ENCODE measurements at places on chromosomes 4 and X. TPM values are rescaled to one million over a fixed set of nuclear protein-coding genes. Genes with fewer than 3 reads are reported as not detected.

The TMEM47 gene
- 59.3 TPM for total RNA-seq

The LNX1 gene
- total RNA-seq, result 4.5 TPM

The UGT2A3 gene
- not detected for total RNA-seq

The OTOP1 gene
- not detected for total RNA-seq

The CHRNA9 gene
- not detected for total RNA-seq

The FSTL5 gene
- total RNA-seq, result not detected

The SNX12 gene
- total RNA-seq, result 30.8 TPM

The VCX3B gene
- not detected for total RNA-seq

The USP51 gene
- total RNA-seq, result 2.2 TPM

DNA sequence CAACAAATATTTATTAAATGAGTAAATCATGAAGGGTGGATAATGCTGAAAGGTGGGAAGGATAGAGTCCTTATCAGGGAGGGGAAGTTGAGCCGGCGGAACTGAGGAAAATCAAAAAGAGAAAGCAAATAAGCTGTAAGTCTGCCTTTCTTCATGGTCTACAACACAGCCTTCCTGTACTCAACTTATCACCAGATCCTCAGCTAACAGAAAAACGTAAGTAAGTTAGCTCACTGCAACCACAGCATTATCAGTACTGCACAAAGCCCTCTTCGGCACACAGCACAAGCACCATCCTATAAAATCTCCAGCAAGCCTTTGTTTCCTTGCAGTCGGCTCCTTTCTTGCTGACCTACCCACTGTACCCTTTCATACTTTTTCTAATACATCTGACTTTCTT, 70.3 kb downstream of the CRMP1 start:
- H3K4me1 ChIP-seq, result no peaks in the 10 kb centered on the region
- H3K27ac ChIP-seq, result no peak overlapping the region
- H3K27me3 ChIP-seq, result no peaks in the 10 kb centered on the region
- H3K36me3 ChIP-seq, result peaks cover 16% of the 10 kb centered on the region
- no peak for DNase-seq
- H3K4me3 ChIP-seq, result no peak overlapping the region

- no peaks in the 10 kb centered on the region for H3K36me3 ChIP-seq
- H3K27me3 ChIP-seq, result no peaks in the 10 kb centered on the region
- H3K4me3 ChIP-seq, result no peak overlapping the region
- no peak overlapping the region for H3K27ac ChIP-seq
Observed at GRCh38 chrX:16585486-16586376, 64.2 kb upstream of the S100G start.

- H3K27ac ChIP-seq, result no peak overlapping the region
- H3K36me3 ChIP-seq, result no peaks in the 10 kb centered on the region
- no peaks in the 10 kb centered on the region for H3K4me1 ChIP-seq
- H3K4me3 ChIP-seq, result no peak overlapping the region
- DNase-seq, result no peak
Observed at GRCh38 chrX:30568136-30568535, 9.4 kb downstream of the TASL start.

GRCh38 chrX:51893931-51894696, 691 bp downstream of the MAGED1 start:
- H3K4me1 ChIP-seq, result peaks cover 4% of the 10 kb centered on the region
- peak overlapping the region; percentile 63 for H3K4me3 ChIP-seq
- peaks cover 25% of the 10 kb centered on the region for H3K36me3 ChIP-seq
- DNase-seq, result no peak
- peak overlapping the region; percentile 81 for H3K27ac ChIP-seq

DNA sequence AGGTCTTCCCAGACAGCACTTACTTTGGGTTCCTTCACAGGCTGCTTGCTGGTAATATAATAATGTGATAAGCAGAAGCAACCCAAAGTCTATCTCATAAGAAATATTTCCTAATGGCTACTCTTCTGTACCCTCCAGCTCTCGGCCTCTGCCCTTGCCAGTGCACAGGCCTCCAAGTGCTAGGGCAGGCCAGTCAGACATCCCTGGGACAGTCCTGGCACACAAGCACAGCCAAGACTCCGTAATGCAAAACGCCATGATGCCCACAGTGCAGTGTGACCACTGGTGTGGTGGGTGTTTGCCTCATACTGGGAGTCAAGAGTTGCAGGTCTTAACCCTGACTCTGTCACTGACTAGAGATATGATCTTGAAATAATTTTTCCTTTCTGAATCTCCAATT, 35.1 kb downstream of the RNF150 start:
- H3K27me3 ChIP-seq, result no peaks in the 10 kb centered on the region
- no peak for DNase-seq
- H3K36me3 ChIP-seq, result no peaks in the 10 kb centered on the region
- H3K27ac ChIP-seq, result no peak overlapping the region

DNA sequence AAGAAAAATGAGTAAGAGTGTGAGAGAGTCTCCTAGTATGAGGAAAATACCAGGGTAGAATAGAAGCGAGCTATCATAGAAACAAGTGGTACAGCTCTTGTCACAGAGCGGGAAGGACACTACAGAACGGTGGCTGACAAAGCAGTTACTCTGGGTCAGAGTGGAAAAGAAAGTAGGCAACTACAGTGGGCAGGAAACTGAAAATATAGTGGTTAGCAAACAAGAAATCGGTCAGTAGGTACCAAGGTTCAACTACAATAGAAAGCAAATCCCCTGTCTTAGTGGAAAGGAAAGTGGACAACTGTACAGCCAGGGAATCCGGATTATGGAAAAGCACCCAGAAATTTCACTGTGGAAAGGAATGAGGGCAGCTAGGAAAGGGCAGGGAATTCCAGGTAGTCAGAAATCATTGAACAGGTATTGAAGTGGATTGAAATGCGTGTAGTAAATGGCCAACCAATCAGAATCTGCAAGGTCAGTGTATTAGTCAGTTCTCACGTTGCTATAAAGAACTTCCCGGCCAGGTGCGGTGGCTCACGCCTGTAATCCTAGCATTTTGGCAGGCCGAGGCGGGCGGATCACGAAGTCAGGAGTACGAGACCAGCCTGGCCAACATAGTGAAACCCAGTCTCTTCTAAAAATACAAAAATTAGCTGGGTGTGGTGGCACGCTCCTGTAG, 219.6 kb upstream of the DIAPH2 start:
- no peak for DNase-seq
- no peak overlapping the region for H3K27ac ChIP-seq
- no peaks in the 10 kb centered on the region for H3K27me3 ChIP-seq
- no peak overlapping the region for H3K4me3 ChIP-seq
- no peaks in the 10 kb centered on the region for H3K4me1 ChIP-seq

- DNase-seq, result no peak
- H3K27ac ChIP-seq, result no peak overlapping the region
- no peak overlapping the region for H3K4me3 ChIP-seq
- H3K27me3 ChIP-seq, result no peaks in the 10 kb centered on the region
- H3K4me1 ChIP-seq, result no peaks in the 10 kb centered on the region
- H3K36me3 ChIP-seq, result no peaks in the 10 kb centered on the region
Observed at GRCh38 chr4:184550476-184550875, 76.1 kb upstream of the IRF2 start.

GRCh38 chr4:136112116-136112515, 1420.2 kb downstream of the PCDH18 start:
- no peaks in the 10 kb centered on the region for H3K4me1 ChIP-seq
- no peak for DNase-seq
- H3K36me3 ChIP-seq, result no peaks in the 10 kb centered on the region
- H3K4me3 ChIP-seq, result no peak overlapping the region
- no peaks in the 10 kb centered on the region for H3K27me3 ChIP-seq

DNA sequence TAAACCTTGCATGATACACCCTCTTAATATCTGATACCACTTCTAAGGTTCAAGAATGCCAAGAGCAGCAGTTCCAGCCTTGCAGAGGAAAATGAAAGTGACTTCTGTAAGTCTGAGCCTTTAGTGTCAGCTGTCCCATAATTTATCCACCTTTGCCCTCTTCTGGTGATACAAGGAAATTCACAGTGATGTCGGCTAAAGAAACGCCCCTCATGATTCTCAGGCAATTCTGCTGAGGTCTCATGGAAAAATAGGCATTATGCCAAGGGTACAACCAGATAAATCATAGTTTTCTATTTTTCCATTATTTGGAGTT, 172.2 kb upstream of the CXCL13 start:
- no peak overlapping the region for H3K27ac ChIP-seq
- no peaks in the 10 kb centered on the region for H3K36me3 ChIP-seq
- H3K4me1 ChIP-seq, result no peaks in the 10 kb centered on the region

DNA sequence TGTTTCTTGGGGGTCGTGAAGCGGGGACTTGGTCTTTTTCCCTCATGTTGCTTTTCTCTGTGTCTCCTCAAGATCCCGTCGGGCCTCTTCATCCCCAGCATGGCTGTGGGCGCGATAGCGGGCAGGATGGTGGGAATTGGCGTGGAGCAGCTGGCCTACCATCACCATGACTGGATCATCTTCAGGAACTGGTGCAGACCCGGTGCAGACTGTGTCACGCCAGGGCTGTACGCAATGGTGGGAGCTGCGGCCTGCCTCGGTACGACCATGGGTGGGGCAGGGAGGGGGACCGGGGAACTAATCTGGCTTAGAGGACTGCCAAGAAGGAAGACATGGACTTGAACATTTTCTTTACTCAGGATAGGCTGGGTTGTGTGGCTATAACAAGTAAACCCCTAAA, 55.6 kb downstream of the CLCN4 start:
- H3K4me1 ChIP-seq, result no peaks in the 10 kb centered on the region
- no peak overlapping the region for H3K27ac ChIP-seq
- no peak for DNase-seq
- peaks cover 6% of the 10 kb centered on the region for H3K36me3 ChIP-seq
- no peaks in the 10 kb centered on the region for H3K27me3 ChIP-seq
- no peak overlapping the region for H3K4me3 ChIP-seq

GRCh38 chrX:3129256-3129655, 88.0 kb downstream of the ARSF start:
- DNase-seq, result no peak
- no peaks in the 10 kb centered on the region for H3K36me3 ChIP-seq
- H3K27me3 ChIP-seq, result no peaks in the 10 kb centered on the region
- H3K4me1 ChIP-seq, result no peaks in the 10 kb centered on the region
- H3K4me3 ChIP-seq, result no peak overlapping the region
- no peak overlapping the region for H3K27ac ChIP-seq

- H3K36me3 ChIP-seq, result no peaks in the 10 kb centered on the region
- DNase-seq, result no peak
- no peaks in the 10 kb centered on the region for H3K4me1 ChIP-seq
- H3K27ac ChIP-seq, result no peak overlapping the region
Observed at GRCh38 chr4:98521486-98521885, 136.9 kb downstream of the TSPAN5 start.

- H3K4me3 ChIP-seq, result no peak overlapping the region
- H3K4me1 ChIP-seq, result peaks cover 11% of the 10 kb centered on the region
- H3K27ac ChIP-seq, result no peak overlapping the region
- H3K36me3 ChIP-seq, result no peaks in the 10 kb centered on the region
- no peaks in the 10 kb centered on the region for H3K27me3 ChIP-seq
Observed at GRCh38 chrX:48942895-48943294, 14.5 kb downstream of the OTUD5 start.

- H3K4me1 ChIP-seq, result no peaks in the 10 kb centered on the region
- H3K4me3 ChIP-seq, result no peak overlapping the region
- no peaks in the 10 kb centered on the region for H3K36me3 ChIP-seq
- H3K27ac ChIP-seq, result no peak overlapping the region
- no peak for DNase-seq
Observed at GRCh38 chr4:92014067-92014466, 289.7 kb upstream of the GRID2 start.

DNA sequence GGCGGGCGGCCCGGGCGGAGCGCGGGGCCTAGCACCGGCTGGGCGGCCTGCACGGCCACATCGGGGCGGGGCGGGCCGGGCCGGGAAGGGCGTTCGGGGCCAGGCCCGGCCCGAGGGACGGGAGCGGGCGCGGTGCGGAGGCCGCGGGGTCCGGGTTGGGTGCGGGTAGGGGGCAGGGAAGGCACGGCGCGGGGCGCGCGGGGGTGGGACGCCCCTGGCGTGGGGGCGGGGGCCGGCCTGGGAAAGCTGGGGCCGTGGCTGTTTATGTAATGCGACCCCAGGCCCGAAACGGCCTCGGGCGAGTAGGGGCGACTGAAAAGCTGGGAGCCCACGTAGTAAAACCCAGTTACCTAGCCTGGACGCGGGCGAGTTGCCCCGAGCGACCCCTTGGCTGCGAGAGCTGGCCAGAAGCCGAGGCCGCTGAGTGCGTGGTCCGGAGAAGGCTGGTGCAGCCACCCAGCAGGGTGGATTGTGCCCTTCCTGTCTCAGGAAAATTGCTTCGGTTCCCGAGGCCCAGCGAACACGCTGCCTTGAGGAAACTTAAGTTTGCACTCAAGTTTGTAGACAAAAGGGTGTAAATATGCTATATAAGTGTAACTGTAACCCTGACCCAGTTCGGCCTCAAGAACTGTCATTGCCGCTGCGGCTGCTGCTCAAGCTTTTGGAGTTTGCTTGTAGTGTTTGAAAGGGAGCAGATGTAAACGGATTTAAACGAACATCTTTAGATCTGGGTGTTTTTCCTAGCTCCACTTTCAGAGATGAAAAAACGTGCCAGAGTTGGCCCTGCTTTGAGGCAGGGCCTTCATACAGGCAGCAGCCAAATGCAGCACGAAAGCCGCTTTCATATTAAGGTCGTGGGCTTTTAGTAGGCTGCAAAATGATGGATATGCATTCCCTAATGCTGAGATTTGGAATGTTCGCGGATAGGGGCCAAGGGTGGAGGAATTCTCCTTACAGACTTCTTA, 674 bp downstream of the SEC24B start:
- H3K4me1 ChIP-seq, result peaks cover 55% of the 10 kb centered on the region
- H3K27ac ChIP-seq, result peak overlapping the region; percentile 95
- H3K4me3 ChIP-seq, result peak overlapping the region; percentile 83
- no peaks in the 10 kb centered on the region for H3K27me3 ChIP-seq
